ENCODE measurements at places on chromosomes 16 and 17.

DNA sequence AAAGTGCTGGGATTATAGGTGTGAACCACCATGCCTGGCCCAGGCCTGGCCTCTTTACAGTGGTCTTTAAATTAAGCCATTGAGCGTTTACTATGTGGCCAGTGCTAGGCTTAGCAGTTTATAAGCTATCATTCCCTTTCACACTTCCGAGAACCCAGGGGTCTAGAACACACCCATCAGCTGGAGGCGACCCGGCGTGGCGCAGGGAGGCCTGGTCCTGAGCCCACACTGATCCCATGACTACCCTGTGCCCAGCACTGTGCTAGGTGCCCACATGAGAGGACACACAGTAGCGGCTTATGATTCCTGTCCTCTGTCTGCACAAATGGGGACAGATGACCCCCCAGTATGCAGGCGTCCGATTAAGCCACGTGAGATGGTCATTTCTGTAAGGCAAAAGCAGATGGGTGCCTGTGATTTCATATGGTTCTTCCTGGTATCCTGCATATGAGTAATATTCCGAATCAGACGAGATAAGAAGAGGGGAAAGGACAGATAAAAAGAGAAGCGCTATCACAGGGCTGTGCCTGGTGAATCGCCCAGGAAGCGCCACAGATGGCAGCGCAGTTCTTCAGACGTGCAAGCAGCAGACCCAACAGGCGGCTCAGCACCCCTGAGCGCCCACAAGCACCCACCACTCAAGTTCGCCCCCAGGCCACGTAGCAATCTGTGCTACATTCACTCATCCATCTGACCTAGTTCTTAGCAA lies 5.3 kb downstream of the OSGIN1 start:
- no peak for DNase-seq

DNA sequence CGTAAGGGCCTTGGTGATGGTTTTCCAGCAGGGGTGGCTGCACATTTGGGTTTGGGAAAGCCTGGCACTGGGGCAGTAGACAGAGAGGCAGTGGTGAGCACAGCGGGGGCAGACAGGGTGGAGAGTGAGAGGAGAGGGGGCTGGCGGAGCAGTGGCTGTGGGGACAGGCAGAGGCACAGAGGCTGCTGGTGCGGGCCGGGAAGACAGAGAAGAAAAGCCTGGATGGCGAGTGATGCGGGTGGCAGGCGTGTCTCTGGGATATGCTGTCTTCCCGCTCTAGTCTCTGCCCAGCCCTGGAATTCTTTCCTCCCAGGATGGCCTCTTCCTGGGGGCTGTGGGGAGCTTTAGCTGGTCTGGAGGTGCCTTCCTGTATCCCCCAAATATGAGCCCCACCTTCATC lies 16.9 kb downstream of the ITGAD start:
- no peak for DNase-seq

DNA sequence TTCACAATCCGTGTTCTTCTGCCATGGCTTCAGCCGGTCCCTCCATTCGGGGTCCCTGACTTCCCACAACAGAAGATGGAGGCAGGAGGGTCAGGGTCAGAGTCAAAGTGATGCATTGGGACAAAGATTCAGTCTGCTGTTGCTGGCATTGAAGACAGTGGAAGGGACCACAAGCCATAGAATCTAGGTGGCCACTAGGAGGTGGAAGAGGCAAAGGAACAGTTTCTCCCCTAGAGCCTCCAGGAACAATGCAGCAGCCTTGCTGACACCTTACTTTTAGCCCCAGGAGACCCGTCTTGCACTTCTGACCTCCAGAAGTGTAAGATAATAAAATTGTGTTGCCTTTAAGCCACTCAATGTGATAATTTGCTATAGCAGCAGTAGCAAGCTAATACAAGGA lies 55.9 kb downstream of the MFSD11 start:
- peak; percentile 39 for DNase-seq

- DNase-seq, result no peak
These were observed 53.7 kb upstream of the RCVRN start for GRCh38 chr17:9958586-9959281.

GRCh38 chr17:58323366-58324055 lies 5.1 kb downstream of the TSPOAP1 start:
- DNase-seq, result no peak

- no peak for DNase-seq
These were observed 434 bp downstream of the CEMP1 start for GRCh38 chr16:2530629-2531318.

- no peak for DNase-seq
These were observed 89.1 kb upstream of the CORO6 start for GRCh38 chr17:29711588-29712385.

GRCh38 chr17:7589204-7589868 lies 558 bp downstream of the SOX15 start:
- DNase-seq, result peak; percentile 81

DNA sequence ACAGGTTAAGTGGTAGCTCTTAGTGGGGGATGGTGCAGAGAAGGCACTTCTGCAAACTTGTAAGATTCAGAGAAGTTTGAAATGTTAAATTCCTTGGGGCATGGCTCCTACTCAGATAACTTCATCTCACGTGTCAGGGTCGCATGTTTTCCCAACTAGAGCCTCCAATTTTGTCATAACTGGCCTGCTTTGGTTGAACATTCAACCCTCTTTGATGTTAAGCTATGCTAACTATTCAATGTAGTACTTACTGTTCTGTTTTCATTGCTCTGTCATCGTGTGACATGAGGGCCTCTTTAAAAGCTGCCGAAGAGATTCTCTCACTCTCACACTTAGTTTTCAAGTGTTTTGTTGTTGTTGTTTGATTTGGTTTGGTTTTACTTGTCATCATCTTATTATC lies 280.8 kb downstream of the CDH11 start:
- no peak for DNase-seq

DNA sequence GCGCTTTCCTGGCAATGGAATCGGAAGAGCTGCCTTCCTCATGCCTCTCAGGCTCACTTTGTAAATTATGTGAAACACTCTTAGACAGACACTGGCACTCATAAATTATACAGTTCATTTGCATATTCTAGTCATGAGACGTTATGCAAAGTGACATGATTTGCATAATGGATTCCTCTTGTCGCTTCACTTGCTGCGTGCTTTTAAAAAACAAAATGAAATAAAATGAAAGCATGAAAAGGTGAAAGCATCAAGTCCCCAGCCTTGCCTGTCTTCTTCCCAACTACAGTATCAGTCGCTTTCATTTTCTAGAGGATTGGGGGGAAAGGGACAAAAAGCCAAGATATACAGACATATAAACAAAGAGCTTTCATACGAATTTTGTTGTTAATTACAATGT lies 252.8 kb upstream of the PMFBP1 start:
- no peak for DNase-seq

- DNase-seq, result peak; percentile 18
These were observed 15.9 kb upstream of the MEIOB start for GRCh38 chr16:1887711-1888354.

GRCh38 chr17:30254150-30254549 lies 18.7 kb upstream of the SLC6A4 start:
- DNase-seq, result no peak
